Omental fat pad (tissue), 4 donors: ENCODE measurements at places on chromosomes 3 and 15. TPM values are rescaled to one million over a fixed set of nuclear protein-coding genes. Genes with fewer than 3 reads are reported as not detected.

GRCh38 chr3:184092199-184092598 is 4.7 kb upstream of the HTR3E start:
- DNase-seq = no peak

DNA sequence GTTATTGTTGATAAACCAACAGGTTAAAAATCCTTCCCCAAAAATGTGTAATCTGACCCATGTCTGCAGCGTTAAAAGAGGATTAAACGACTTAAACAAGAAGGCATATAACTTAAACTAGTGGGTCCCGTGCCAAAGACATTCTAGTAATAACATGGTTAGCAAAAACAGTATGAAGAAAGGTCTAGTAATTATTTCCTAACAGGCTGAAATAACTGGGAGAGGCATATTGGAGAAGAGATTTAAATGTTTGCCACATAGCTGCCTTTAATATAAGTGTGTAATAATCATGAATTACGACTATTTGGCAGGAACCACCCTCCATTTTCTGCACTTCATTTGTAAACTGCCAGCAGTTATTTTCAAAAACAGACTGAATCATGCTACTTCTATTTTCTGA is 67.7 kb upstream of the CSPG5 start:
- no peak for DNase-seq

- DNase-seq = no peak
These were observed 15.0 kb upstream of the FYCO1 start for GRCh38 chr3:46010519-46011113.

GRCh38 chr3:32177702-32178198 is 60.7 kb upstream of the CMTM8 start:
- peak; percentile 29 for DNase-seq

DNA sequence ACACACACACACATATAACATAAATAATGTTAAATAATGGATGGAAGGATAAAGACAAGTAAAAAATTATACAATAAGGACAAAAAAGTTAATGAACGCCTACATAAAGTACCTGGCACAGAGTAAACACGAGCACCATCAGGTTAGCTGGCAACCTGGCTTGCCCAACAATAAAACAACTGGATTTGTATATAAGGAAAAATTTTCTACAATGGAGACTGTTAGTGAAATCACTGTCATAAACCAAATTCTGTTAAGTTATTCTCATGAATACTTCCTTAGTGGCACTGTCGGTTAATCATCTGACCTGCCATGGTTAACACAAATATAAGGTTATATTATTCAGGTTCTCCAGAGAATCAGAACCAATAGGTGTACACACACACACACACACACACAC is 54.8 kb downstream of the DPH6 start:
- no peak for DNase-seq

GRCh38 chr3:168427835-168428475 is 332.2 kb upstream of the GOLIM4 start:
- DNase-seq = no peak

Gene DYNLT2B
- 3.8 TPM for total RNA-seq

Gene CHMP2B
- 29.9 TPM for total RNA-seq

Gene PCNP
- total RNA-seq = 69.0 TPM

Gene PDIA5
- total RNA-seq = 15.4 TPM
